T-helper 22 cell (primary cell): ENCODE measurements at places on chromosomes 13 and 19.

DNA sequence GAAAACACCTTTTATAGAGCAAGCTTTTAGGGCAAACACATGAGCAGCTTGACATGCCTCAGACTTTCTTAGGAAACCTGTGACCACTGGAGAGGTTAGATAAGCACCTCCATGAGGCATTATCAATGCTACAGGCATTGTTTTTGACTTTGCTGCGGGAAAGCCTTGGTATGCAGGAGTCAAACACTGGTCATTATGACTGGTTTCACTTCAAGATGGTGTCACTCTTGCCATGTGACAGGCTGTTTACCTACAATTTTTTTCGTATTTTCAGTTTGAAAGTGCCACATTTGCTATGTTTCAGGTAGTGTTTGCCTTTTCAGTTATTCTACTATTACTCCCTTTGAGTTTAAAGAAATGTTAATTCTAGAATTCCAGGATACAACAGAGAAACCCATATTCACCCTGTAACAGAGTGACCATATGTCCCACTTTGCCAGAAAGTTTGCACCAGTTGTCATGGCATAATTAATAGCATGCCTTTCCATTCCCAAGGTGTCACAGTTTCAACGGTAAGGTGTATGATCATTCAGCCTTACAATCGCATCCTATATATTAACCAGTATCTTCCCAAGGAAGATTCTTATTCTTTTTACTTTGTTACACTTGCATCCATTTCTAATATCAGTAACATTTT, 33.0 kb downstream of the USP12 start:
- DNase-seq = no peak

DNA sequence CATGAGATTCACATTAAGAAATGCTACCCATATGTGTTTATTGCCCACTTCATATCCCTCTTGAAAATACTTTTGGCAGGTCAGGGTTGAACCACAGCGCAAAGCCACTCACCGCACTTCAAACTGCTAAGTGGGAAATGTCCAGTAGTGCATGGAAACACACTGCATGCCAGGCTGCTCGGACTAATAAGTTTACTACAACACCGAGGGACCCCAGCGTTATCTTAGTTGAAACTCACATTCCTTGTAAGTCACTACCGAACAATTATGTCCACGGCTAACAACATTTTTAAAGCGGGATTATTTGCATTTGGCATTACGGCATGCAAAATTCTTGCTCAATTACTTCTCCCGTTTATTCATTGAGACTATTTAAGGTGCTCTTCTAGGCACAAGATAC, 4.0 kb downstream of the BRD4 start:
- no peak for DNase-seq

DNA sequence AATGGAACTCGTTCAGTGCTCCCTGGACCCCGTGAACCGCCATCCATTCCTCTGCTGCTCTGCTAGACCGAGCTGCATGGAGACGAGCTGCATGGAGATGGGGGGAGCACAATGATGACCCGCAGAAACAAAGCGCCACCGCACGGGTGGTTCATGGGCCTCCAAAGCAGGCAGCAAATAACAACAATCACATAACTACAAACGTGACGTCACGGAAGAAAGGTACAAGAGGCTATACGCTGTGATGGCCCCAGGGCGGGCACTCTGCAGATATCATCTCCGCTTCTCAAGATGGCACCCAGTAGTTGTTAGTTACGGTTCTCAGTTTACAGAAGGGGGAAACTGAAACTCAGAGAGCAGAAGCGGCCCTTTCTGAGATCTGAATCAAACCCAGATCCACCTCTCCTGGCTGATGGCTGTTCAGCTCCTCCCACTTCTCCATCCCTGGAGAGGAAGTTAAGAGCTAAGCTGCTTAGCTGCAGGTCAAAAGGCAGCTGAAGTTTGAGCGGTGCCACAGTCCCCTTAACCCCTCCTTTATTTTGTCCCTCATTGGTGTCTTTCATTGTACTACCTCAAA, 1.7 kb downstream of the ATP13A1 start:
- peak; percentile 37 for DNase-seq

DNA sequence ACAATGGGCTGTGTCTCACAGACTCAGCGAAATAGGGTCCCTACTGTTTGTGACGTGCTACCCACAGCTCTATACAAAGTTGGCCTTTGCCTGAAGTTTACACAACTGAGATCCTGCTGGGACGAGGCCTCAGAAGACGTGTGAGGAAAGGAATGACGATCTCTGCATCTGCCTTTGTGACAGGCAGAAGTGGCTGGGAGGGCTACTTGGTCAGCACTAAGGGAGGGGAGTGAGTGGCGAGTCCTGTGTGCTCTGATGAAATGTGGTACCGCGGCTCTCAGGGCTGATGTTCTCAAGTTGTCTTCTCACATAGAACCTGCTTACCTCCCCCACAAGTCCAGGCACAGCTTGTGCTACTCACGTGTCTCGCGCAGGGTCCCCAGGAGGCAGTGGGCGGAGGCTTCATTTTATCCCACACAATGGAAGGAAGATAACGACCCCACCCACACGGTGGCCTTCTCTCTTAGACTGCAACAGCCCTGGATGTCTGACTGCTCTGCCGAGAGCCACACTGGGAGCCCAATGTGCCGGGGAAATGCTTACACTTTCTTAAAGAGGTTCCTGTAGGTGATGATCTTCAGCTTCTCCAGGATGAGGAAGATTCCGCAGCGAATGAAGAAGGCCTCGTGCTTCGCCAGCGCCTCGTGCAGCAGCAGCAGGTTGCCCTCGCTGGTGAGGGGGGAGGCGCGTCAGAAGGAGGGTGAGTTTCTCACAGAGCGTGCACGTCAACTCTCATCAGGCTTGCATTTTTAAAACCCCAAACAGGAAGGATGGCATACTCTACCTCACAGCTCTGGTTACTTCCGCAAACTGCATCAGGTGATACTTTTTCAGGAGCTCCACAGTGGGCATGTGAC, 21.2 kb downstream of the PROZ start:
- no peak for DNase-seq

DNA sequence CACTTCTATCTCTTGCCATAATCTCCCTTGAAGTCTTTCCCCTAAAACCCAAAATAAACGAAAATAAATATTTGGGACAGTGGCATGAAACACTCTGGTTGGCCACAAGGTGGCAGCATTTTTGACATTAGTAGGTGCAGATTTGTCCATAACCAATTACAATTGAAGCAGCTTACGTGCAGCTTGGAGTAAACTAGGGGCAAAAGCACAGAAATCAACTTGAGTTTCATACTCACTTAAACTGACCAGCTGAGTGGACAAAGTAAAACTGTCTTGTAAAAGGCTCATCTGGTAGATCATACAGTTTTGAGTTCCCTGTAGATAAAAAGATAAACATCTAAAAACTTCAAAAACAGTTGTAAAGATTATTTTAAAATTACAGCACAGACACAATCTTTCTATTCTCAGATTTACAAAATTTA, 18.8 kb downstream of the PDCD5 start:
- peak; percentile 13 for DNase-seq

DNA sequence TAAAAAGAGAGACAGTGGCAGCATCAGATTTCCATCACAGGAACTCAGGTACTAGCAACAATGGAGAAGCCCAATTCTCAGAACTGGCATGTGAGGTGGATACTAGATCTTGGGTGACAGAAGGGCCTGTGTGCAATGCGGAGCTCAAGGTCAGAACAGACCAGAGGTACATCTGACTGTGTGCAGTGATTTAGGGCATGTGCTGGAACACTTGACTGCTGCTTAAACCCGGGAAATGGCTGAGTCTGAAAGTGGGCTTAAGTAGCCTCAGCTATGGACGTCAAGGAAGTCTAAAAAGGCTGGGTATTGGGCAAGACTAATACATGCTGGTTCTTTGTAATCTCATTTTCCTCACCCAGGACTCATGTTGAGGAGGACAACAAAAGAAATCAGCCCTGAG, 182.2 kb downstream of the LACC1 start:
- DNase-seq = no peak

GRCh38 chr19:7211191-7211951, 82.8 kb downstream of the INSR start:
- DNase-seq = no peak

DNA sequence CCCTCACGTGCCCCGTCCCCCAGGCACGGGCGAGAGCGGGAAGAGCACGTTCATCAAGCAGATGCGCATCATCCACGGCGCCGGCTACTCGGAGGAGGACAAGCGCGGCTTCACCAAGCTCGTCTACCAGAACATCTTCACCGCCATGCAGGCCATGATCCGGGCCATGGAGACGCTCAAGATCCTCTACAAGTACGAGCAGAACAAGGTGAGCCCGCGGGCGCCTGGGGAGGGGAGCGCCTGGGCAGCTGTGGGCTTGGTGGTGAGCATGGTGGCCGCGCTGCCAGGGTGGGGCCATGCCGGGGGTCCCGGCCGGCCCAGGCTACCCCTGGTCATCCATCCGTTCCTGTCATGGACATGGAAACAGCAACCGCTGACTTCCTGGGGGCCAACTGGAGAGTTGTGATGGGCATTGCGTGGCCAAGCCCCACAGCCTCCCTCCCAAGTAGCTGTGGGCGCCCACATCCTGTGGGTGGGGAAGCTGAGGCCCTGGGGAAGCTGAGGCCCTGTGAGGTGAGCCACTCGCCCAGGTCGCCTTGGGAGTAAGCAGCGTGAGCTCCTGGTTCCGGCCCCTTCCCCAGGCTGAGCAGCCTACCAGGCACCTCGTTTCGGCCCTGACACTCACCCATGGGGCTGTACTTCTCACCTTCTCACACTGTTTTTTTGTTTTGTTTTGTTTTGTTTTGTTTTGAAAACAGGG, 16.1 kb downstream of the GNA11 start:
- DNase-seq = no peak

GRCh38 chr19:19061506-19061905, 2.3 kb upstream of the SLC25A42 start:
- DNase-seq = no peak

DNA sequence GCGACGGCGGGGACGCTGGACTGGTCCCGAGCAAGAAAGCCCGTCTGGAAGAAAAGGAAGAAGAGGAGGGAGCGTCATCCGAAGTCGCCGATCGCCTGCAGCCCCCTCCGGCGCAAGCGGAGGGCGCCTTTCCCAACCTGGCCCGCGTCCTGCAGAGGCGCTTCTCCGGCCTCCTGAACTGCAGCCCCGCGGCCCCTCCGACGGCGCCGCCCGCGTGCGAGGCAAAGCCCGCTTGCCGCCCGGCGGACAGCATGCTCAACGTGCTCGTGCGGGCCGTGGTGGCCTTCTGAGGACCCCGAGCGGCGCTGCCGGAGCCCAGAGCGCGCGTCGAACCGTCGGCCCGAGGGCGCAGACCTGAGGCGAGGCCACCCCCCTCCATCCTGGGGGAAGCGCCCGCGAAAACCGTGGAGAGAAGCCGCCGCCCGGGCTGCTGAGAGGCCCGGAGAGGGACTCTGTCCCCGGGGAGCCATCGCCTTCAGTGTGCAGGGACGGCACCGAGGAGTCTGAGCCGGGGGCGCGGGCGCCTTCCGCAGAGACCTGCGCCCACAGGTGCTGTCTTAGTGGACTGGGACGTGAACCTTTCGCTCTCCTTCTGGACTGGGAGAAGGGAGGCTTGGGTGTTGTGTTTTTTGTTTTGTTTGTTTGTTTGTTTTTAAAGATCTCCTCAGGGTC, 3.5 kb downstream of the IER2 start:
- DNase-seq = no peak

GRCh38 chr13:42405665-42406390, 133.9 kb downstream of the AKAP11 start:
- DNase-seq = peak; percentile 19
